ENCODE measurements at places on chromosomes 1 and 21.

GRCh38 chr1:180954005-180954800 is 41.5 kb downstream of the KIAA1614 start:
- DNase-seq = no peak

DNA sequence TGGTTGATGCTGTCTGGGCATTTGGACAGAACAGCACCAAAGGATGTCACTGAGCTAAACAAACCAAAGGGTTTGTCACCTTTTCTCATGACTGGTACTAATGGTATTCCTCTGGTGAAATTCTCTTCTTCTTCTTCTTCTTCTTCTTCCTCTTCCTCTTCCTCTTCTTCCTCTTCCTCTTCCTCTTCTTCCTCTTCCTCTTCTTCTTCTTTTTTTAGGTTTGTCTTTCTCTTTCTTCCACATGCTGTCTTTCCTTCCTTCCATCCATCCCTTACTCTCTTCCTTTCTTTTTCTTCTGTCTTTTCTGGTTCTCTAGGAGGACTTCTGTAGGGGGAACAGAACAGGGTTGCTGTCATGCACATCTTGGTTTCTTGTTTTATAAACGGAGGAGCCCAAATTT is 9.3 kb upstream of the IGFN1 start:
- no peak for DNase-seq

DNA sequence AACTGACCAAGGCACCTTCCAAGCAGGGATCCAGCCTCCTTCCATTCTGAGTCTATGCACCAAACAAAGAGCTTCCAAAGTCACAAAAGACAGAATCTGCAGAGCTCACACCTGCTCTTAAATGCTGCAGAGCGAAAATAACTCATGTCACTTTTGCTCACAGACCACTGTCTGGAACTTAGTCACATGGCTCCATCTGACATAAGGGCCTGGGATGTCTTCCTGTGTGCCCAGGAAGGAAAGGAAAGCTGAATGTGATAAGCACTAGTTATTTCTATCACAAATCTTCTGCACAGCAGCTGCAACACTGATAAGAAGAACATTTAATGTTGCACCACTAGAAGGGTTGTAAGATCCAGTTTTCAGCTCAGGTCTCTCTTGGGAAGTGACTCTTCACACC is 39.5 kb upstream of the SGIP1 start:
- no peak for DNase-seq

DNA sequence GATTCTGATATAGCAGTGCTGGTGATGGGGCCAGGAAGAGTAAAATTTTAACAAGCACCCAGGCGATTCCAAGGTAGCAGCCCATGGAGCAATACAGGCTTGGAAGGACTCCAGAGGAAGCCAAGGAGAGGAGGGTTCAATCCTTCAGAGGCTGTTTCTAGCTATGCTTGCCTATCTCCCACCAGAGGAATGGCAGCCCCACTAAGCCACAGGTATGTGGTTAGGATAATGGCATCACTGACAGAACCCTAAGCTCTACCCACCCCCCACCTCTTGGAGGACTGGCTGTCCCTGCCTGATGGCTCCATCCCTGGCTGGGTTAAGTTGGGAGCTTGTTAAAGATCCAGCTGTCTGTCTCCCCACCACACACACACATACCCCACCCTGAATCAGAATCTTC is 19.3 kb upstream of the PTAFR start:
- DNase-seq = no peak

GRCh38 chr1:113388621-113389358 is 1.5 kb upstream of the MAGI3 start:
- DNase-seq = peak; percentile 44
